Colonic mucosa (tissue), 4 donors: ENCODE measurements at places on chromosomes 16 and 17. TPM values are rescaled to one million over a fixed set of nuclear protein-coding genes. Genes with fewer than 3 reads are reported as not detected.

Gene CCDC154
- 0.56 TPM for total RNA-seq

Gene SCGB1C2
- total RNA-seq = not detected

Gene ARMC7
- total RNA-seq = 20.5 TPM

Gene HSPB9
- not detected for total RNA-seq

Gene STRADA
- 15.6 TPM for total RNA-seq

Gene EXOC3L1
- 2.3 TPM for total RNA-seq

Gene DLX4
- 0.49 TPM for total RNA-seq

Gene ABCA10
- 2.3 TPM for total RNA-seq

Gene KRTAP17-1
- not detected for total RNA-seq

Gene CD300A
- 5.6 TPM for total RNA-seq

Gene ZNF778
- 6.4 TPM for total RNA-seq

Gene SOX8
- total RNA-seq = 0.20 TPM
